ENCODE measurements at places on chromosomes 5 and 9. TPM values are rescaled to one million over a fixed set of nuclear protein-coding genes. Genes with fewer than 3 reads are reported as not detected.

DNA sequence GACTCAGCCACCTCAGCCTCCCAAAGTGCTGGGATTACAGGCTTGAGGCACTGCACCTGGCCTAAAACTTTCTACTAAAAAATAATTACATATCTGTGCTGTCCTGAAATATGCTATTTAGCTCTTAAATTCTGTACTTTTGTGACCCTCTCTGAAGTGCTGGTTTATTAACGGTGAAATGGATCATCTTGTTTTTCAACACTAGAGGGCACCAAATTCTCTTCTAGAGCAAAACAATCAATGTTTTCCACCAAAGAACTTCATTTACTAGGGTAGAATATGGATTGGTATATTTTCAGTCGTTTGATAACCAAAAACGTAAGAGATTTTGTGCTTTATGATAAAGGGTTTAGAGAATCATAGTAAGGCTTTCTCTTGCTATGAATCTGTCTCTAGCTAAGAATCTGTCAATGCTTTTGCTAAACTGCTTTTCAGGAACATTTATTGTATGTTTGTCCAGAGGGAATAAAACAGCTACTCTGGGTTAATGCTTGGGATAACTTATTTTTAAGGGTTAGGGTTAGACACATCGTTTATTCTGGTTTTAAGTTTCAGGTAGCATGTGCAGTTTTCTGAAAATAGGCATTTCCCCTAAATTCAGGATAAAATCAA is 63.6 kb downstream of the RNF180 start:
- H3K27me3 ChIP-seq, result no peaks in the 10 kb centered on the region
- H3K27ac ChIP-seq, result no peak overlapping the region
- DNase-seq, result no peak
- H3K4me1 ChIP-seq, result peaks cover 8% of the 10 kb centered on the region

- H3K27ac ChIP-seq, result no peak overlapping the region
- H3K27me3 ChIP-seq, result no peaks in the 10 kb centered on the region
- H3K4me1 ChIP-seq, result peaks cover 32% of the 10 kb centered on the region
- H3K36me3 ChIP-seq, result peaks cover 22% of the 10 kb centered on the region
- no peak for DNase-seq
Observed at GRCh38 chr9:128374221-128374675, 3.1 kb downstream of the URM1 start.

DNA sequence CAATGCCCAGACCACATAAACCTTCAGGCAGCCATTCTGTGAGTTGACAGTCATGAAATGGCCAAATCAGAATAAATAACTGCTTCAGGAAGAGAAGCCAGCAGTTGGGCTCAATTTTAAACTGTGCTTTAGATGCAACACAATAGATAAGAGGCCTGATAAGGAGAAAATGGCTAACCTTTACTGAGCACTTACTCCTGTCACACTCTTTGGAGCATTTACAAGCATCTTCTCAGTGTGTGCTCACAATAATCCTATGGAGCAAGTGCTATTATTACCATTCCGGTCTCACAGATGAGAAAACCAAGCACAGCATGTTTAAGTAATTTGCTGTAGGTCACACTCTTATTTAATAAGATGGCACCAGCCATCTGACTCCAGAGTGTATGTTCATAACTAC is 11.5 kb upstream of the SH3RF2 start:
- no peaks in the 10 kb centered on the region for H3K4me1 ChIP-seq
- DNase-seq, result no peak
- H3K27ac ChIP-seq, result no peak overlapping the region
- H3K27me3 ChIP-seq, result no peaks in the 10 kb centered on the region

DNA sequence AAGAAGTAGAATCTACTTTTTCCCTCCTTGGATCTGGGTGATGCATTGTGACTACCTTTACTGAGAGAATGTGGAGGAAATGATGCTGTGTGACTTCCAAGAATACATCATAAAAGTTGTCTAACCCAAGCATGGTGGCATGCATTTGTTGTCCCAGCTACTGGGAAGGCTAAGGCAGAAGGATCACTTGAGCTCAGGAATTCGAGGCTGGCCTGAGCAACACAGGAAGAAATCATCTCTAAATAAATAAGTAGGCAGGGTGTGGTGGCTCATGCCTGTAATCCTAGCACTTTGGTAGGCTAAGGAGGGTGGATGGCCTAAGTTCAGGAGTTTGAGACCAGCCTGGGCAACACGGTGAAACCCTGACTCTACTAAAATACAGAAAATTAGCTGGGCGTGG is 143.2 kb upstream of the VLDLR start:
- no peaks in the 10 kb centered on the region for H3K4me1 ChIP-seq
- no peak overlapping the region for H3K4me3 ChIP-seq
- DNase-seq, result no peak
- H3K27ac ChIP-seq, result no peak overlapping the region
- H3K27me3 ChIP-seq, result no peaks in the 10 kb centered on the region

- peak; percentile 62 for DNase-seq
- peak overlapping the region; percentile 82 for H3K27ac ChIP-seq
- peaks cover 38% of the 10 kb centered on the region for H3K36me3 ChIP-seq
- no peaks in the 10 kb centered on the region for H3K27me3 ChIP-seq
- H3K4me3 ChIP-seq, result peak overlapping the region; percentile 92
Observed at GRCh38 chr5:78647838-78648358, 674 bp downstream of the LHFPL2 start.

GRCh38 chr5:16410338-16410737 is 55.3 kb downstream of the ZNF622 start:
- peaks cover 39% of the 10 kb centered on the region for H3K27me3 ChIP-seq
- no peaks in the 10 kb centered on the region for H3K36me3 ChIP-seq
- no peak overlapping the region for H3K27ac ChIP-seq
- H3K4me1 ChIP-seq, result no peaks in the 10 kb centered on the region
- no peak overlapping the region for H3K4me3 ChIP-seq

- H3K4me3 ChIP-seq, result no peak overlapping the region
- no peaks in the 10 kb centered on the region for H3K36me3 ChIP-seq
- H3K27me3 ChIP-seq, result peaks cover 5% of the 10 kb centered on the region
- H3K27ac ChIP-seq, result no peak overlapping the region
Observed at GRCh38 chr9:101270302-101270701, 114.5 kb downstream of the BAAT start.

DNA sequence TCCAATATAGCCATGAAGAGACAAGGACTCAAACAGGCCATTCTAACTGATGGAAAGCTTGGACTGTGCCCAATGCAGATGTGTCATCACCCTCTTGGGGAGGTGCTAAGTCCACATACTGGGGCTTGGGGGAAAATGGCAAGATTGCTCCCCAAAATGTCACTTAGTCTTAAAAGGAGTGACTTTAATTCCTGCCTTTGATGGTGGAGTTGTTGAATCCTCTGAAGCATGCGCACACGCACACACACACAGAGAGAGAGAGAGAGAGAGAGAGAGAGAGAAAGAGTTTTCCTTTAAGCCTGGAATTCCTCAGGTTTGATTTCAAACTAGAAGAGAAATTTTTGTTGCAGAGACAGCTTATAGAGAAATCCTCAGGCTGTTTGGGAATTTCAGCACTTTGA is 161.9 kb upstream of the GAS1 start:
- no peaks in the 10 kb centered on the region for H3K36me3 ChIP-seq
- no peak overlapping the region for H3K27ac ChIP-seq
- peaks cover 64% of the 10 kb centered on the region for H3K27me3 ChIP-seq
- H3K4me3 ChIP-seq, result no peak overlapping the region
- DNase-seq, result no peak

DNA sequence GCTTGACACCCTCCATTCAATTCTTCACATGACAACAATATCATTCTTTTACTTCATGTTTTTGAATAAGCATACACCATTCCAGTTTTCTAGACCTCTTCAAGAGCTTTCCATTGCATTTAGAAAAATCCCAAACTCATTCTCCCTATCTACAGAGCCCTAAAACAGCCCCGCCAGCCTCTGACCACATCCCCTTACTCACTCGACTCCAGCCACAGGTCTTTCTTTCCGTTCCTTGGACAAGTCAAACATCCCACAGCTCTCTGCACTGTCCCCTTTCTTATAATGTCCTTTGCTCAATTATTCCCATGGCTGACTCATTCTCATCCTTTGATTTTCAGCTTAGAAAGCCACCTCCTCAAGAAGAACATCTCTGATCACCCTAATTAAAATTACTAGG is 38.2 kb downstream of the TTC39B start:
- no peaks in the 10 kb centered on the region for H3K27me3 ChIP-seq
- no peak overlapping the region for H3K27ac ChIP-seq
- DNase-seq, result no peak
- H3K4me3 ChIP-seq, result no peak overlapping the region
- no peaks in the 10 kb centered on the region for H3K4me1 ChIP-seq

GRCh38 chr9:116501871-116502270 is 185.2 kb upstream of the TRIM32 start:
- peaks cover 18% of the 10 kb centered on the region for H3K27me3 ChIP-seq
- DNase-seq, result no peak
- no peaks in the 10 kb centered on the region for H3K36me3 ChIP-seq
- no peak overlapping the region for H3K4me3 ChIP-seq
- no peaks in the 10 kb centered on the region for H3K4me1 ChIP-seq

DNA sequence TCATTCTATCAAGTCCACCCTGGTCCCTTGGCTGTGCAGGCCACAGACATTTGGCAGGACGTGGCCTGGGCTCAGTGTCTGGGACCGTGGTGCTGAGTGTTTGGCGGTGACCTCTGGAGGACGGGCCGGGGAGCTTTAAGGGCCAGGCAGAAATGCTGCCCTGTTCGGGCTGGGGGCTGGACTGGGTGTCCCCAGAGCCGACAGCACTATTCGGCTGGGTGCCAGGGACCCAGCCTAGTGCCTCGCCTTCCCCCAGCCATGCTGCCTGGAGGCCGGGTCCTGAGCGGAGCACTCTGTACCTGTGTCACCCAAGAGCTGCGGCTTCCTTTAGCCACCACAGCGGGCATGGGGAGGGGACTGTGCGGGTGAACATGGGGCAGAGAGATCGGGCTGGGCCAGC is 40.4 kb downstream of the COL5A1 start:
- peaks cover 17% of the 10 kb centered on the region for H3K27me3 ChIP-seq
- no peak overlapping the region for H3K4me3 ChIP-seq
- no peak overlapping the region for H3K27ac ChIP-seq
- no peak for DNase-seq
- H3K36me3 ChIP-seq, result no peaks in the 10 kb centered on the region

- H3K4me3 ChIP-seq, result no peak overlapping the region
- peaks cover 18% of the 10 kb centered on the region for H3K36me3 ChIP-seq
- H3K4me1 ChIP-seq, result no peaks in the 10 kb centered on the region
- DNase-seq, result peak; percentile 48
Observed at GRCh38 chr9:69223605-69224004, 49.5 kb downstream of the TJP2 start.

DNA sequence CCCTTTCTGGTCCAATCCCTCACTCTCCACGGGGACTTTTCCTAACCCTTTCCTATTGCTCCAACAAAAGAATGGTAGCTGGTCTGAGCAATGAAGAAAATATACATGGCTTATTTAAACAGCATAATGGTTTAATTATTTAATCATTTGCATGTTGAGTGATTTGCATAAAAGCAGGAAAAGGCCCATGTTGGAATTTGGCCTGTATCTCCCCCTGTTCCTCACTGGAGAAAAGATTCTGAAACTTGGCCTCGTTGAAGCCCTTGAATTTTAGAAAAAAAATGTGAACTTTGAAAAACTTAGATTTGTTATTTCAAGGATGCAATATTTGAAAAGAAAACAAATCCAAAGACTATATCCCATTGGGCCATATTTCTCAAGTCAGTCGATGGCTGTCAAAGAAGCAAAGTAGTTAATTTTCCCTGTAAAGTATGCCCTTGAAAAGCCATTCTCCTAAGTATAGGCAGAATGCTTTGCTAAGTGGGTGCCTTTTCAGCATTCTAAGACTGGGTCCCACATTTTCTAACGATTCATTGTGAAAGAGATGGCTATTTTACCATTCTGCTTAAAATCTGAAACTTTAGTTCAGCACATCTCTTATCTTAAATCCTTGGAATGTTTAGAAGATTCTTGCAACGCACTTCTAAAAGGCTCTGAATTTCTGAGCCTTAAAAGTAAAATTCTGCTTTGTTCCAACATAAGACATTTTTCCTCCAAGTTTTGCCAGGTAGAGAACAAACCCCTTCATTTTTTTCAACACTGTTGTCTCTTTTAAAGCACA is 428.8 kb downstream of the ARHGEF28 start:
- H3K4me3 ChIP-seq, result no peak overlapping the region
- no peaks in the 10 kb centered on the region for H3K27me3 ChIP-seq
- no peak overlapping the region for H3K27ac ChIP-seq
- no peak for DNase-seq
- H3K4me1 ChIP-seq, result peaks cover 8% of the 10 kb centered on the region

- H3K27ac ChIP-seq, result no peak overlapping the region
- H3K4me3 ChIP-seq, result no peak overlapping the region
- no peaks in the 10 kb centered on the region for H3K27me3 ChIP-seq
- H3K4me1 ChIP-seq, result no peaks in the 10 kb centered on the region
- DNase-seq, result no peak
Observed at GRCh38 chr5:68490406-68490805, 274.9 kb downstream of the PIK3R1 start.

- peaks cover 3% of the 10 kb centered on the region for H3K36me3 ChIP-seq
- H3K27me3 ChIP-seq, result peaks cover 32% of the 10 kb centered on the region
- H3K4me1 ChIP-seq, result no peaks in the 10 kb centered on the region
- H3K4me3 ChIP-seq, result no peak overlapping the region
Observed at GRCh38 chr5:180755601-180756000, 15.7 kb upstream of the OR2Y1 start.

GRCh38 chr5:18216729-18217128 is 582.5 kb downstream of the TAF11L14 start:
- no peak overlapping the region for H3K4me3 ChIP-seq
- H3K27me3 ChIP-seq, result no peaks in the 10 kb centered on the region
- H3K4me1 ChIP-seq, result no peaks in the 10 kb centered on the region

DNA sequence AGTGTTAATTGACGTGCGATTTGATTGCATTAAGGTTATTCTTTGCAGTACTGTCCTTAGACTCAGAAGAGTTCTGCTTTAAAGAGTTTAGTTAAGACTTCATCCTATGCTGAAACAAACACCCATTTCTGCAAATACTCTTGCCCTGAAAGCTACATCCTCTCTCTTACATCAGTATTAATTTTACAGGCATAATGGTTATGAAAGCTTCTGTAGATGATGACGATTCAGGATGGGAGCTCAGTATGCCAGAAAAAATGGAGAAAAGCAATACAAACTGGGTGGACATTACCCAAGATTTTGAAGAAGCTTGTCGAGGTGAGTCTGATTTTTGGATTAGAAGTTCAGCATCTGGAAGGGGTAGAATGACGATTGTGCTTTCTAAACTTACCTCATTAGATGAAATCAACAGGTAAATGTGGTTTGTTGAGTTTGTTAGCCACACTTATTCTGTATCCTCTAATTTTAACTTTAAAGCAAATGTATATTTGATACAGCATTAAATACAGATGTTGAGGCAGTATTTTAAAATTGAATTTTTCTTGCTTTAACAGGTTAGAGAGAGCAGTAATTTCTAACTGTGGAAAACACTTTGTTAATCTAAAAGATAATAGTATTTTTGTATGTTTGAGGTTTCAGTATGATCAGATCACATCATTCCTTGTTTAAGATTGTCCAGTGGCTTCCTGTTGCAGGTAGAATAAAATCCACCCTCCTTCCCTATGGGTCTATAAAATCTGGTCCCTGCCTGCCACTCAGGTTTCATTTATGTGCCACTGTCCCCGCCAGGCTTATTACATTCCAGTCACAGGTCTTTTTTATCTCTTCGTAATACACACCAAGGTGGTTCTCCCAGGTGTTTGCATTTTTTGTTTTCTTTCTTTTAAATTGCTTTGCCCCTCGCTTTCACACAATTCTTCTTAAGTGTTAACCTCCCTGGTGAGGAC is 1.3 kb downstream of the NAA35 start:
- peaks cover 33% of the 10 kb centered on the region for H3K36me3 ChIP-seq
- no peaks in the 10 kb centered on the region for H3K27me3 ChIP-seq

Gene CNTFR
- total RNA-seq, result not detected

Gene MYO10
- total RNA-seq, result 101 TPM

Gene FGD3
- 3.1 TPM for total RNA-seq

Gene CNOT8
- 57.3 TPM for total RNA-seq

Gene FRMD3
- total RNA-seq, result 0.93 TPM

Gene RORB
- not detected for total RNA-seq

Gene ZNF366
- not detected for total RNA-seq

Gene PANK3
- total RNA-seq, result 101 TPM

Gene KCNV2
- total RNA-seq, result not detected

Gene PCDHA1
- total RNA-seq, result 0.83 TPM
